ENCODE measurements at places on chromosomes 12 and 14.

GRCh38 chr12:10967409-10967808 lies 19.3 kb downstream of the TAS2R50 start:
- DNase-seq: no peak

GRCh38 chr12:116544656-116545055 lies 14.5 kb upstream of the MAP1LC3B2 start:
- no peak for DNase-seq

DNA sequence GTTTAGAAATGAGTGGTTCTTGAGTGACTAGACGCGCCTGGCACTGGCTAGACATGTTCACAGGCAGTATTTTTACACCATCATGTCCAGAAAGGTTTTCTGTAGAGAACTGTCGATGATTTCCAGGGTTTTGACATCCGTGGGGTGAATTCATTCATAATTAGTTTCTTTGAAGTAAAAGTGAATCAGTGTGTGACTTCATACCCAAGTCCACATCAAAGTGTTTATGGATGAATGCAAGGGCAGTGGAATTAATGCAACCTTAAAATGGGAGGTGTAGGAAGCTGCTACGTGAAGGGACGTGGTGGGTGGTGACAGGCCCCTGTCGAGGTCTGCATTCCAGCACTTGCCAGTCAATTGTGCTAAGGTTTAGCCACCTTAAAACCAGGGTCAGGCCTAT lies 38.4 kb upstream of the ELK3 start:
- DNase-seq: no peak

- no peak for DNase-seq
Measured at GRCh38 chr12:120290609-120291305, 946 bp downstream of the RNU4-2 start.

GRCh38 chr12:56338308-56339157 lies at the start of gene IL23A:
Gene IL23A (plus strand): TSS chr12:56338884. CDS start chr12:56339045, 161 bp downstream.
- DNase-seq: no peak

- DNase-seq: no peak
Measured at GRCh38 chr12:118424884-118425283, 48.5 kb downstream of the SUDS3 start.
